Activated CD4-positive, alpha-beta T cell treated with anti-CD3 and anti-CD28 coated beads, Interleukin-2, amount 10 ng/mL, durations not matched to agents 7 days and 5 days (primary cell): ENCODE measurements at places on chromosomes 5 and 9.

DNA sequence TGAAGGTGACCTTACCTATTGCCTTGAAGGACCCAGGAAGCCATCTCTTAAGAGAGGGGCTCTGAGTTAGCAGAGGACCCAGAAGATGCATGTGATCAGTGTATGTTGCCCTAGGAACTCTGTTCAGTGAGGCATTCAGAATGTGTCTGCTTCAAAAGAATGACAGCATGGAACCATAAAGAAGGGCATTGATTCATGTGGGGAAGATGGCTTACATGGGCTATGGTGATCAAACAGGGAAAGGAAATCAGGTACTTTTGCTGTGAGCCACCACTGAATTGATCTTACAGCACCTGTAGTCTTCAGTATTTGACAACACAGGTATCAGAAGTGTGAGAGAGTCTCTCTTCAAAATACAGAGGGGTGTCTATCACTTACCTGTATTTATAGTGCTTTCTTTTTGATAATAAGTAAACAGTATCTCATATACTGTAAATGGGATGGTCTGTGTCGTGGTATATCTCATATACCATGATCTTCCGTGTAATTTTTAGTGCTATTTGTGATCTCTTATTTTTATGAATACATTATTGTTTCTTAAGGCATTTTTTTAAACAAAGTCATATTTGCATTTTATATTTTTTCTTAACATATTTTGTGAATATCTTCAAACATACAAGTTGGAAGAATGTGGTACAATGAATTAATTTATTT, 57.0 kb downstream of the FOCAD start:
- peaks cover 17% of the 10 kb centered on the region for H3K36me3 ChIP-seq
- H3K4me1 ChIP-seq = peaks cover 14% of the 10 kb centered on the region
- H3K27ac ChIP-seq = no peak overlapping the region
- DNase-seq = no peak
- H3K27me3 ChIP-seq = no peaks in the 10 kb centered on the region
- H3K4me3 ChIP-seq = no peak overlapping the region

DNA sequence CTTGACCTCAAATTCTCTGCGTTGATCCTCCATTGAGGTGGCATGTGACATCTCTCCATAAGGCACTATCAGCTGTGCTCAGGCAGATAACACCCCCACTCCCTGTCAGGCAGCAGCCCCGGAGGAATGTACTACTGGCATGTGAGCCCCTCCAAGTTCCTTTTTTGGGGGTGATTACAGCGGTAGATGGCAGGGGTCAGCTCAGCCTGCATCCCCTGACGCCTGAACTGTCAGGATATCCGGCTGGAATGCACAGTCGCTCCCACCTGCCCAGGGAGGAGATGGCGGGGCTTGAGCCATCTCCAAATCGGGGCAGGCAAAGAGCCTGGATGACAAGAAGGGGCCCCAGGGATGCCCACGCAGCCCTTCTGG, 40.8 kb downstream of the FAM78A start:
- H3K4me3 ChIP-seq = no peak overlapping the region
- no peak for DNase-seq
- no peaks in the 10 kb centered on the region for H3K27me3 ChIP-seq
- H3K27ac ChIP-seq = no peak overlapping the region
- peaks cover 51% of the 10 kb centered on the region for H3K4me1 ChIP-seq
- H3K36me3 ChIP-seq = peaks cover 39% of the 10 kb centered on the region

DNA sequence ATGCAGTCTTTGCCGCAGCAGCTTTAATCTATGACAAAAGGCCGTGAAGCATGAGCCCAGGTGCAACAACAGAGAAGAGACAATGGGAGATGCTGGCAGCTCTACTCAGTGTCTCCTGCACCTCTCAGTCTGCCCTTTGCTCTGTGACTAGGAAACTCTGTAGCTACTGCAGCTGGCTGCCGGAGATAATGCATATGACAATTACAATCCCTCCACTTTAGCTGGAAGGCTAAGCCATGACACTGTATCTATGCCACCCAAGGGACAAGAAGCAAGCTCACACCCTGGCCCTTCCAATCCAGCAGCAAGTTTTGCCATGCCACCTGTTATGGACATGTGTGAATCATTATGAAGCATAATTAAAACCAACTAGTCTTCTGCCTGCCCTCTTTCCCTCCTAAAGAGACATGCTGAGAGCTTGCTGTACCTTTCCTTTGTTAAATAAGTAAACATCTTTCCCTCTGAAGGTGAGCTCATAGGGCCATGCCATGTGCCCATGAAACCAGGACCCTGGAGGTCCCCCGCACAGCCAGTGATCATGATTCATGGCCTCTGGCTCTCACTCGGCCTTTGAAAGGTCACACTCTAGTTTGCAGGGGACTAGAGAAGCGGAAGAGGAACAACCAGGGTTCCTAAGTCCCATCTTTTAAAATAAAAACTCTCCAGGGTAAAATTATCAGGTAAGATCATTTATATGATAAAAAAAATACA, 219.4 kb downstream of the SPOCK1 start:
- no peak overlapping the region for H3K27ac ChIP-seq
- no peaks in the 10 kb centered on the region for H3K36me3 ChIP-seq
- no peak overlapping the region for H3K4me3 ChIP-seq
- no peaks in the 10 kb centered on the region for H3K4me1 ChIP-seq
- no peak for DNase-seq

DNA sequence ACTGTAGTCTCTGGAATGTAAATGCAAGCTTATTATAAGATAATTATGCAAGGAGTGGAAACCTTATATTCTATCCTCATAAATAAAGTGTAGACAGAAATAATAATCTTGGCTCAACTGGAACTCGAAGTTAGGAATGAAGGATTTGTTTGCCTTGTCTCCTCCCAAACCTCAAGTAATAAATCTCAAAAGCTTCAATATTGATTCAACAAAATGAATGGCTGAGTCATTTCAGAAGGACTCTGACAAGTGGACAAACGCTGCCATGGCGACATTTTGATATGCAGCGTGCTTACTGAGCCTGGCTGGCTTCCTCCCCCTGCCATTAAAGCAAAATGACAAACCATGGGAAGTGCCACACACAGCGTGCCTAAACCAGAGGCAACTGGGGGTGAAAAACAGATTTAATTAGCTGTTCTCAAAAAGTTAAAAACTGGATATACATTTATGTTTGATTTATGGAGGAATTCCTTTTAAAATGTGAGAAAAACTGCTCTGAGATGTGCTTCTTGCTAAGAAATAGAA, 10.5 kb upstream of the ADGRV1 start:
- H3K36me3 ChIP-seq = no peaks in the 10 kb centered on the region
- DNase-seq = no peak
- H3K4me3 ChIP-seq = no peak overlapping the region

DNA sequence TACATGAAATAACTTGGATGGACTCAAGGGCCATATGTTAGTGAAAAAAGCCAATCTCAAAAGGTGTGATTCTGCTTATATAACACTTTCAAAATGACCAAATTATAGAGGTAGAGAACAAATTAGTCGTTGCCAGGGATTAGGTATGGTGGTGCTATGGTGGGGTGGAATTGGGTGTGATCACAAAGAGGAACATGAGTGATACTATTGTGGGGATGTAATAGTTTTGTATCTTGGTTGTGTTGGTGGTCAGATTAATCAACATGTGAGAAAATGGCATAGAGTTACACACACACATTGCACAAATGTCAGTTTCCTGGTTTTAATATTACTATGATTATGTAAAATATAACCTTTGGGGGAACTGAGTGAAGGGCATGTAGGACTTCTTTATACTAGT, 31.9 kb downstream of the CAMK4 start:
- H3K36me3 ChIP-seq = peaks cover 59% of the 10 kb centered on the region
- no peaks in the 10 kb centered on the region for H3K27me3 ChIP-seq
- no peak overlapping the region for H3K27ac ChIP-seq
- no peak for DNase-seq

DNA sequence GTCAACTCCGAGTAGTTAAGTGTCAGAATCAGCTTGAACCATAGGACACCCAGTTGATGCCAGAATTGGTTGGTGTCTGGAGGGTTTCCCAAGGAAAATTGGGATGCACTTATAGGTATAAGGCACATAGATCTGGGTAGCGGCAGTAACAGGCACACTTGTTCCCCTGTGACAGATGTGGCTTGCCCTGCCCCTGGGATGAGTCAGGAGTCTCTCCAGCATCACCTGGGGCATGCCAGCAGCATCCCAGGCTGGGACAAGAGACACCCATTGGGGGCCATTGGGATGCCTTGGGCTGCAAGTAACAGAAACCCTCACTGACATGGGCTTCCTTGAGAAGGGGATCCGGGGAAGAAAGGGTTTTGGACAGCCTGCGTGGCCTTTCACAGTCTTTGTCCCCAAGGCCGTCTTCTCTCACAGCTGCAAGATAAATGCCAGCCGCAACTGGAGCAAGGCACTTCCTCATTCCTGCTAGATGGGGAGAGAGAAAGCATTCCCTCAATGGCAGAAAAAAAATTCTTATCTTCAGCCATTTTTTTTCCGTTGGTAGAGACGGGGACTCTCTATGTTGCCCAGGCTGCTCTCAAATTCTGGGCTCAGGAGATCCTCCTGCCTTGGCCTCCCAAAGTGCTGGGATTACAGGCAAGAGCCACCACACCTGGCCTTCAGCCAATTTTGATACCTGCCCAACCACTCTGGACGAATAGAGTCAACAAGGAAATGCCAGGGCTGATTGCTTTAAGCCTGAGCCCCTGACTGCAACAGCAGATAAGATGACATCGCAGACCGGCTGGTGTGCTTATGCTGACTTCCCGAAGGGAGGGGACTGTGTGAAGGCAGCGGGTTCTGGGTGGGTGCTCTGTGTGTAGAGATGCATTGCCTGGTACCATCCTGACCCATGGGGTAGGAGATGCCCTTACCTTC, 13.3 kb upstream of the RNF130 start:
- H3K36me3 ChIP-seq = no peaks in the 10 kb centered on the region
- DNase-seq = no peak
- no peak overlapping the region for H3K27ac ChIP-seq
- peaks cover 7% of the 10 kb centered on the region for H3K27me3 ChIP-seq

- no peak overlapping the region for H3K4me3 ChIP-seq
- peak overlapping the region; percentile 3 for H3K27ac ChIP-seq
- H3K27me3 ChIP-seq = peaks cover 4% of the 10 kb centered on the region
These were observed 76.8 kb downstream of the MVB12B start for GRCh38 chr9:126403397-126403796.

DNA sequence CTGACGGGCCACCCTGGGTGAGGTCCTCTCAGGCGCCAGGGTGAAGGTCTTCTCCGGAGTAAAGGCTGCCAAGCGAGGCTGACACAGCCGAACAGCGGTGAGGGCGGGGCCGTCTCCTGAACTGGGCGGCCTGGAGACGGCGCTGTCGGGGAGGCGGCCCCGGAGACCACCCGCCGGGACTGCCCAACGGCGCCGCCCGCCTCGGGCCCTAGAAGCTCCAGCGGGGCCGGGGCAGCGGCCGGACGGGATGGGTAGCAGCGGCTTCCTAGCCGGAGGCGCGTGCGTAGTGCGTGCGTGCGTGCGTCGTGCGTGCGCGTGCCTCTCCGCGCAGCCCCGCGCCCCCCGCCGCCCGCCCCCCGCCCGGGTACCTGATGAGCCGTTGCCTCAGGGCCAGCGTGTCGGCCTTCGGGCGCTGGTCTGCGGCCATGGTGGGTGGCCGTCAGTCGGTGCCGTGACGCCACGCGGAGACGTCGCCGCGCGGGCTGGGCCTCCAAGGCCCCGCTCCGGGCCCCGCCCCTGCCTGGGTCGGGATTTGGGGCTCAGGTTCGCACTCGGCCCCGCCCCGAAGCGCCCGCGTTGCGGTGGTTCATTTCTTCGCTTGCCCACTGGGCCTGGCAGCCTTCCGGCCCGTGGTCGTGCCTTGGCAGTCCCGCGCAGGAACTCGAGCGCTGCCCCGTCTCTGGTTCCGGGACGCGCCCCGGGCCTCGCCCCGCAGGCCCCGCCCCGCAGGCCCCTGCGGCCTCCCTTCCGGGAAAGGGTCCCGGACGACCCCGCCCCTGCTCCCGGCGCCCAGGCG, at the start of gene PHYKPL:
PHYKPL (minus strand) TSS at position 679 of the 796 bp plus-strand sequence; CDS start at position 427, 252 bp downstream.
- peaks cover 40% of the 10 kb centered on the region for H3K36me3 ChIP-seq
- H3K27ac ChIP-seq = peak within 1 kb of the TSS; percentile 90
- peak; percentile 68 for DNase-seq

DNA sequence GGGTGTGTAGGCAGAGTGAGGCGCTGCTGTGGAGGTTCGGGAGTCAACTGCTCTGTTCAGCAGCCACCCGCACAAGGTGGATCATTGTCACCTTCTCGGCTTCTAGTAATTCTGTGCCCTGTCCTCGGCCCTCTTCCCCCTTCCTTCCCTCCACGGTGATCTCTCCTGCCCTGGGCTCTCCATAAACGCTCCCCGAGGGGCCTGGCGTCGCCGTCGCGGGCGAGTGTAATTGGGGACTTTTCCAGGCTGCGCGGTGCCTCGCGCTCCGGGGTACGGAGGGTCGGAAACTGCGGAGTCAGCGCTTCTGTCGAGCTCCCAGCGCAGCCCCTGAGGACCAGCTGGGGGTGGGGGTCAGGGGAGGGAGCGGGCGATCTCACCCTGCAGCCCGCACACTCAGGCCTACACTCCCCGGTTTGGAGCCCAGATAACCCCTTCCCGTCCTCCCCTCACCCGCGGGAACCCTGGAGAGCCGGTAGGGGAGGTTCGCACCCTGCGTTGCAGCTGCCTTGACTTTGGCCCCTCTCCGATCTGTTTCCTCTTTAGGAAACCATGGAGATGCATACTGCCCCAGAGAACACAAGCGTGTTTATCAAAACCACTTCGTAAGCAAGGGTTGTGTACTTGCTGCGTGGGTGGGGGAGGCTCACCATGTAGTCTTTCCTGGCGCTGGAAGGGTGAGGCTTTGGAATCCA, 188.3 kb upstream of the ZNF618 start:
- H3K36me3 ChIP-seq = no peaks in the 10 kb centered on the region
- H3K4me3 ChIP-seq = no peak overlapping the region
- no peak overlapping the region for H3K27ac ChIP-seq
- no peak for DNase-seq
- peaks cover 51% of the 10 kb centered on the region for H3K27me3 ChIP-seq

- peaks cover 21% of the 10 kb centered on the region for H3K36me3 ChIP-seq
- H3K27me3 ChIP-seq = no peaks in the 10 kb centered on the region
- H3K4me1 ChIP-seq = peaks cover 55% of the 10 kb centered on the region
- peak overlapping the region; percentile 25 for H3K27ac ChIP-seq
- DNase-seq = no peak
- no peak overlapping the region for H3K4me3 ChIP-seq
These were observed 9.3 kb downstream of the NIPBL start for GRCh38 chr5:36885566-36886485.

DNA sequence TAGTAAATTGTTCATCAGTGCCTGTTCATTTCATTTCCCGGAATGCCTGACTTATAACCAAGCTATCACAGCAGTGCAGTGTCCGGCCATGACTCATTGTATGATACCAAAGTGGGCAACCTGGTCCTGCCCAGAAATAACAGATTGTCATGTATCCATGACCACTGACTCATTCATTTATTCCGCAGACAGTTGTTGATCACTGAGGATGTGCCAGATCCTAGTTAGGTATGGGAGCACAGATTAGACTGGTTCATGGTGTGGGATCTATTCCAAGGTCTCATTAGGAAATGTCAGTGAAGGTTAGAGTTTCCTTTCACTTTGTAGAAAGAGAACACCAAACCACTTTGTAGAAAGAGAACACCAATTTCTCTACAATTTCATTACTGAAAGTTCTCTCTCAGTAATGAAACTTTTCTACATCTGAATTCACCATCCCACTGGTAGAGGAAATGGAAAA, 8.7 kb downstream of the NREP start:
- peaks cover 16% of the 10 kb centered on the region for H3K36me3 ChIP-seq
- H3K27ac ChIP-seq = no peak overlapping the region
- peaks cover 8% of the 10 kb centered on the region for H3K4me1 ChIP-seq
- DNase-seq = no peak
- H3K27me3 ChIP-seq = no peaks in the 10 kb centered on the region
